ENCODE measurements at places on chromosomes 6 and 20.

GRCh38 chr6:13431861-13432465 lies 55.4 kb downstream of the GFOD1 start:
- DNase-seq = no peak

GRCh38 chr6:29490552-29490951 lies 2.8 kb upstream of the MAS1L start:
- DNase-seq = no peak

- peak; percentile 9 for DNase-seq
Observed at GRCh38 chr6:24949020-24949569, 13.3 kb upstream of the RIPOR2 start.

GRCh38 chr6:107786709-107787588 lies 37.2 kb downstream of the SCML4 start:
- DNase-seq = no peak

DNA sequence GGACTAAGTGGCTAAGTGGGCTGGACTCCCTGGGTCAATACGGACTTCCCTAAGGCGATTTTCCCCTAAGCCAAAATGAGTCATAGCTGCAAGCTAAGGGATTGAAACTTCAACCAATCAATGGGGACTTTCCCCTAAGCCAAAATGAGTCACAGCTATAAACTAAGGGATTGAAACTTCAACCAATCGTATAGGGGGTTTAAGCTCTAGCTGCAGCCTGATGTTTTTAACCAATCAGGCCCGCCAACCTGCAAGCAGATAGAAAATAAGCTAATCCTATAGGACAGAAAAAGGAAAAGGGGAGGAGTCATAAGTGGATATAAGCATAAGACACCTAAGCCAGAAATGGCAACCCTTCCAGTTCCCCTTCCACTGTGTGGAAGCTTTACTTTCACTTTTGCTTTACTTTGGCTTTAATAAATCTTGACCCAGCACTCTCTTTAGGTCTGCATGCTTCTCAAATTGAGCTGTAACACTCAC lies 655.0 kb upstream of the HS3ST5 start:
- DNase-seq = no peak

- peak; percentile 34 for DNase-seq
Observed at GRCh38 chr20:49892260-49892659, 23.1 kb downstream of the SPATA2 start.

- no peak for DNase-seq
Observed at GRCh38 chr20:32674362-32674789, 635 bp upstream of the C20orf203 start.

DNA sequence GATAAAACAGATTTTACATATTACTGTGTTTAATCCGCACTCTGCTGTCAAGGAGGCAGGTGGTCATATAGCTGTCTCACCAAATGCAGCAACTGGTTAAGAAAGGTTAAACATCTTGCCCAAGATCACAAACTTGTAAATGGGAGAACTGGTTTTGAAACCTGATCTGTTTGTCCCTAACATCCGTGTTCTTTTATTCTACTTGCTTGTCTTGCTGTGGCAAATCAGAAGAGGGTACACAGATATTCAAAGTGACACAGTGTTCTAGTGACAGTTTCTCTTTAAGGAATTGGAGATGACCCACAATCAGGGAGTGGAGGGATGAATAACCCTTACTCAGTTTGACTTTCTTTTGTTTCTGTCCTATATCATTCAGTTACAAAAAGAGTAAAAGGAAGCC lies 83.0 kb upstream of the SGK1 start:
- no peak for DNase-seq

DNA sequence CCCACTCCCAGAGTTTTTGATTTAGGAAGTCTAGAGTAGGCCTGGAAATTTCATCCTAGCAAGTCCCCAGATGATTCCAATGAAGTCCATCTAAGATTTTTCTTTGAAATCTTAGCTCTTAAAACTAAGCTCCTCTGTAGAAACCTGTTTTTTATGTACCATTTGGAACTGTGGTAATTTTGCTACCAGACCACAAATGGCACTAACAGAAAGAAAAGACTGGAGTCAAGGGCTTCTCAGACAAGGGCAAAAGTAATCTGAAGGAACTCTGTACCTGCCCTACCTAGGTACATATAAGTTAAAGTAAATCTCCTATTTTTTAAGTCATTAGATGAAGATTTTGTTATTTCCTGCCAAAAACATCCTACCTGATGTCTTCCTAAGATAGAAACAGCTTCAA lies 155.0 kb upstream of the HTR1E start:
- no peak for DNase-seq
